ACHN (cell line): ENCODE measurements at places on chromosomes 7 and 10.

GRCh38 chr10:132804785-132805426 lies 19.0 kb upstream of the NKX6-2 start:
- no peak for DNase-seq

DNA sequence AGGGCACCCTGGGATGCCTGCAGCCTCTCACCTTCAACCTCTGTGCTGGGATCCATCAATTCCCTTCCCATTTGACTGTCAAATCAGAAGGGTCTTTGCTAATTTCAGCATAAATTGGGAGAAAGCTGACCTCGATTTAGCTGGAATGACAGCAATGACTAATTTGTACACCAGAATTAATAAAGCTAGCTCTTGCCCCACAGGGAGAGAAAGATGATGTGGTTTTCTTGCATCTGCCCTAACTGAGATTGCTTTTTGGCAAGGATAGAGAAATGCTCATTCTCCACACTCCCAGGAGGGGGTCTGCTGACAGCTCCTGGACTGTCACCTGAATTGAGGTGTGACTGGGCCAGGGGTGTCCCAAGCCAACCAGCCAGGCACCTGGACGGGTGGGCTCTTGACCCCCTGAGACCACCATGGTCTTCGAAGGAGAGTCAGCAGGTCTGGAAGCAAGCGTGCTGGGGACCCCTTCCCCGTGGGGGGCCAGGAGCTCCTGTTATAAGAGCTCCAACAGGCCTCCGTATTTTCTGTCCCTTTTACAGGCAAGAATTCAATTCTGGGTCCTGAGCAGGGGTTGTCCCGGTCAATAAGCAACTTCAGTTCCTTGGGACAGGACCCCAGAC lies 42.1 kb downstream of the RBM17 start:
- DNase-seq = no peak

DNA sequence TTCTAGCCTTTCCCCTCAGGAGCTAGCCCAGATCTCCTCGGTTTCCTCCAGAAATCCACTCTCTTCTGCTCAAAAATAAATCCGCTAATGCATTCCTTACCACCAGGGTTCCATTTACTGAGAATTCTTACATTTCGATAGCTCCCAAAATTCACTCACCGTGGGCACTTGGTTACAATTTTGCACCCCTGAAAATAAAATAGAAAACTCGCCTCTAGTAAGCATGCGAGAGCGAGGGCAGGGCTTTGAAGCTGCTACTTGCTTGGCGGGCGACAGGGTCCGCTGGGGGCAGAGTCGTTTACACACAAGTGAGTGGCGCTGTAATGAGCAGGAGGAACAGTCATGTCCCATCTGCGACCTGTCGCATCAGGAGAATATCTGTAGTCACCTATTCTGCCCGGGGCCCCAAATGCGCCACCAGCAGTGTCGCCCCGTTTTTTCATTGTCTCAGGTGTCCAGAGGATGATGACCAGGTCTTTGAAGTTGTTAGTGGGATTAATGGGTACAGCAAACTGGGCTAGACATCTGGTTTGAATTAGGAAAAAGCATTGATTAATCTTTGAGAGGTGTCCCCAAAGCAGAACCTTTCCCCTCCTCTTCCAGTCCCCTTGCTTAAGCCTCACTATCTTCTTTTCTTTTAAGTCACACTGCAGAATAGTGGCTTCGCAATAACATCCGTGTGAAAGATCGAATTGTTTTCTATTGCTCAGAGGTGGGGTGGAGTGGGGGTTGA lies 1.2 kb upstream of the MEOX2 start:
- no peak for DNase-seq

- no peak for DNase-seq
These were observed 5.4 kb upstream of the PDE1C start for GRCh38 chr7:32075612-32076011.

DNA sequence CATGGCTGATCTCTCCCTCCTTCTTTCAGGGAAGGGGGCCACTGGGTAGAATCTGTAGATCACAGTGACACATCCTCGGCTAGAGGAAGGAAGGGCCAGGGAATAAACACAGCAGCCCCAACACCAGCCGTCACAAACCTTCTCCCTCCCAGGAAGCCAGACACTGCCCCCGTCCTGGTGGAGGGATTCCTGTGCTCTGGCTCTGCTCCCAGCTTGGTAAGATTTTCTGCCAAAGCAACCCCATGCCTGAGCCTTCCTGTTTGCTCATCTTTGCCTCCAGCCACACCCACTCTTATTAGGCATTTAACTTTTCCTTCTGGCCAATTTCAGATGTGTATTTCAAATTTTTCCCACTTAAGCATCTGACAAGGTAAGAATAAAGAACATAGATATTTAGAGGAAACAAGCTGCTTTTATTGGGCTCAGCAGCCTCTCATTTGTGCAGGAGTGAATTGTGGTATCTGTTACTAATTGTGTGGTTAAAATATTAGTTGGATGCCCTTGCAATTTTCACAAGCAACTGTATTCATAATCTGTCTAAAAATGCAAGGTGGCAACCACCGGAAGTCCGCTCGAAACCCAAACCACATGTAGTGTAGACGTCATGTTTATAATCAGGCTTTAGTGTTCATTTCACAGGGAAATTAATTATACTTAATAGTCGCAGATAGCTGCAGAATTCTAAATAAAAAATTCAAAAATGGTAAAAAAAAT lies 13.2 kb upstream of the NPS start:
- no peak for DNase-seq

DNA sequence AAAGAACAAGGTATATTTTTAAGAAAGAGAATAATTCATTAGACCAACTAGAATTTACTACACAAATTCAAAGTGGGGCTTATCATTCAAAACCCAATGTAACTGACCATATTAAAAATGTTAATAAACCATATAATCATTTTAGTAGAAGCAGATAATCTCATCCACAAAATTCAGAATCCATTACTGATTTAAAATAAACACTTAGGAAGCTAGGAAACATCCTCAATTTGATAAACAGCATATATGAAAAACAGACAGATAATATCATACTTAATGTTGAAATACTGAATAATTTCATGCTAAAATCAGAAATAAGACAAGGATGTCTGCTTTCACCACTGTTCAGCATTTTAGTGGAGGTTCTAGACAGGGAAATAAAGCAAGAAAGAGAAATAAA lies 902.8 kb upstream of the PHF14 start:
- DNase-seq = no peak

- no peak for DNase-seq
These were observed 715.2 kb downstream of the SUGCT start for GRCh38 chr7:40850017-40850416.

DNA sequence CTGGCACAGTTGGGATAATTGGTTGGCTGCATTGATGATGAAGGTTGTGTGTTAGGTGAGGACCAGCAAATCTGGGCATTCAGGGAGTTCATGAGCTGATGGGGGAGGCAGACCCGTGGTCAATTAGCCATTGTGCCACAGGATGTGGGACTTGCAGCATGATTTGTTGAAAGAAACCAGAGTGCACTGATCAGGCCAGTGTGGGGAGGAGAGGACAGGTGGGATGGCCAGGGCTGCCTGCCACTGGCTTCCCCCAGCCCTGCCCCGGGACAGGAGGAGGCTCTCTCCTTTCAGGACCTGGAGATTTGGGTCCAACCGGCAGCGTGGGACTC lies 4.3 kb downstream of the CLIP2 start:
- DNase-seq = no peak

GRCh38 chr10:122078326-122078725 lies 89.4 kb downstream of the TACC2 start:
- no peak for DNase-seq

DNA sequence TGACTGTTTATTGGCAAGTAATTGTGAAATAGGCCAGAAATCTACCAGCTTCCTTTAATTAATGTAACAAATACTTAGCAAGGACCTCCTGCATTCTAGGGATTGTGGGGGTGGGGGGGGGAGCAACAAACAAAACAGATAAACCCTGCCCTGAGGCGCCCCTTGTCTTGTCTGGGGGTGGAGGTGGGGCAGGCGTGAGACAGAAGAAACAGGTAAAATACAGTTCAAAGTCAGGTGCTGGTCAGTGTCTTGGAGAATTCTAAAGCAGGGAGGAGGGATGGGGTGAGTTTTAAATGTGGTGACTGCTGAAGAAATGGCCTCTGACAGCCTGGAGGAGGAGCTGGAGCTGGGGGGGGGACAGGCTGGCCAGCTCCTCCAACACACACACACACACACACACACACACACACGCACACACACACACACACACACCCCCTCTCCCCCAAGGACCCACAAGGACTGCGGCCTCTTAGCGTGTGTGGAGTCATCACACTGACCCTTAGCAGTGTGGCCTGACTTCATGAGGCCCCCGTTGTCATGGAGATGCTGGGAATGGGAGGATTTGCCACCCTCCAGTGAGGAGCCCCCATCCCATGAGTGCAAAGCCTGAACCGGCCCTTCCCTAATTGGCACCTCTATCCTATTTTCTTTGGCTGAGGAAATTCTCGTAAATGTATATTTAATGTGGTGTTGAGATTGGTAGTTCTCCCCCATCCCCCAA lies 190.4 kb downstream of the MGMT start:
- DNase-seq = no peak

DNA sequence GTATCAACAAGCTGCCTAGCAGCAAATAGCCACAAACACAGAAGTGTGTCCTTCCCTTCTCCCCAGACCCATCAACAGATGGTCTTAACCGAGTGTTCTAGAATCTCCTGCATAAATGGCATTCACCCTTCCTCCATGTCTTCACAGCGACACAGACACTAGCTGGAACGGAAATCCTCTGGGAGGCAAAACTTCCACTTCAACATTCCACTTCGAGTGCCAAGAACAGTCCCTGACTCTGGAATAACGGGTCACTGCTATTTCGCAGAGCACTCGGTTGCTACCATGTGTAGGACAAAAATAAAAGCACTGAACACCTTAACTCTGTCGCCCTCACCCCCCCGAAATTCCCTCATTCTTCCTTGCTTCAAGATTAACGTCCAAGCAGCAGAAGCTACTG lies 65.1 kb downstream of the SFMBT2 start:
- no peak for DNase-seq

DNA sequence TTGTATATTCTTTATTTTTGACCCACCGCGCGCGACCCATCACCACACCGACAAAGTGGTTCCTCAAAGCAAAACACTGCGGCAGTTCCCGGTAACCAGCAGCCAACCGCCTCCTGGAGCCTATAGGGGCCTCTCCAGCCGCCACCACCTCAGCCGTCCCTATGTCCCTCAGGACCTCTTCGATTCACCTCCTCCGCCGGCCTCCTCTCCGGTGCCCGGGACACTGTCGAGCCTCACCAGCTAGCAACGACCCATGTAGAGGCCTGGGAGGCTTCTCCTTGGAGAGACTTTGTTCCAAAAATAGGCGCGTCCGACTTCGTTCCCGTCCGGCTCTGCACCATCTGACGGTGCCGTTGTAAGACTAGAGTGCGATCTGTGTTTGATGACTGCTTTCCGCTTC lies 158.8 kb downstream of the HGF start:
- no peak for DNase-seq

- DNase-seq = peak; percentile 30
These were observed 605 bp downstream of the SUFU start for GRCh38 chr10:102504179-102504975.

- peak; percentile 88 for DNase-seq
These were observed 41.3 kb upstream of the SRPK2 start for GRCh38 chr7:105429746-105430612.

- DNase-seq = peak; percentile 89
These were observed 49.9 kb downstream of the PWWP2B start for GRCh38 chr10:132446661-132447445.

DNA sequence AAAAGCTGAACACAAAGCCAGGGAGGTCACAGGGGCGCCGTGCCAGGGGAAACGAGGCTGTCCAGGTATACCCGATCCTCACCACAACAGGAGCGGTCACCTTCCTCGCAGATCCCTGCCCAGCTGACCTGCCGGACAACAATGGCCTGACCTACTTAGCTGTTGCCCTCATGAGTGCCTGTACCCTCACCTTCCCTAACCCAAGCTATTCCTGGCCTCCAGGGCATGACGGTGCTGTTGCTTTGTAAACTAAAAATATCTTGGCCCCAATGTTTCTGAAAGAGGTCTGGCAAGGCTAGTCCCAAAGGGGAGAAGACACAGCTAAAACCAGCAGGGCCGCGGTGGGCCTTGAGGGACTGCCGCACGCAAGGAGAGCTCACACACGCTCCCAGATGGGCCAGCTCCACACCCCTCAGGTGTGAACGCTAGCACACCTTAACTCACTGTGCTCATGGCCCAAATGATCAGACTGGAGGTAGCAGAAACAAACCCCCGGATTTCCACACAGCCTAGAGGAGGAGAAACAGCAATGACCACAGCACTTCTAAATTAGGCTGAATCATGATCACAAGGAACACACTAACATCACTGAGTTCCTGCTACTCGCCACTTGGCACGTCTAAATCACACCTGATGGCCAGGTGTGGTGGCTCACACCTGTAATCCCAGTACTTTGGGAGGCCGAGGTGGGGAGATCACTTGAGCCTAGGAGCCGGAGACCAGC lies 66.3 kb upstream of the CYTH3 start:
- no peak for DNase-seq

DNA sequence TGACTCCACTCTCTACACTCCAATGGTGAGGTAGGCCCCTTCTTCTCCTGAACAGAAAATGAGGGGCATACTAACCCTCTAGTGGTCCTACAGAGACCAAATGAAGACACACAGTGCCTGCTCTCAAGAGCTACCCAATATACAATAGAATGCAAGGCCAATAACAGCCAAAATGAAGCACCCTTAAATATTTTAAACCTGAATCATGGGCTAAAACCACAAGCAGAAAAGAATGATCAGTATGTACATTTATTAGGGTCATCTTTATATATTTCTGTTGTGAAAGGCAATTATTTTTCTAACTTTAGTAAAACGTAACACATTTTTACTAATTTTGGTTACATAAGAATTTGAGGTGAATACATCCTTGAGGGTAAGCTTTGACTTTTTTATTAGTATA lies 49.9 kb upstream of the COL1A2 start:
- DNase-seq = no peak

GRCh38 chr10:95552679-95553342 lies 8.4 kb downstream of the SORBS1 start:
- DNase-seq = no peak

GRCh38 chr10:91200314-91201212 lies 19.9 kb upstream of the PCGF5 start:
- DNase-seq = no peak

- no peak for DNase-seq
These were observed 99.3 kb upstream of the SHH start for GRCh38 chr7:155911471-155912105.

- peak; percentile 19 for DNase-seq
These were observed 117.6 kb downstream of the TSPAN12 start for GRCh38 chr7:120740348-120740747.
